ENCODE measurements at places on chromosomes 5 and 9. TPM values are rescaled to one million over a fixed set of nuclear protein-coding genes. Genes with fewer than 3 reads are reported as not detected.

DNA sequence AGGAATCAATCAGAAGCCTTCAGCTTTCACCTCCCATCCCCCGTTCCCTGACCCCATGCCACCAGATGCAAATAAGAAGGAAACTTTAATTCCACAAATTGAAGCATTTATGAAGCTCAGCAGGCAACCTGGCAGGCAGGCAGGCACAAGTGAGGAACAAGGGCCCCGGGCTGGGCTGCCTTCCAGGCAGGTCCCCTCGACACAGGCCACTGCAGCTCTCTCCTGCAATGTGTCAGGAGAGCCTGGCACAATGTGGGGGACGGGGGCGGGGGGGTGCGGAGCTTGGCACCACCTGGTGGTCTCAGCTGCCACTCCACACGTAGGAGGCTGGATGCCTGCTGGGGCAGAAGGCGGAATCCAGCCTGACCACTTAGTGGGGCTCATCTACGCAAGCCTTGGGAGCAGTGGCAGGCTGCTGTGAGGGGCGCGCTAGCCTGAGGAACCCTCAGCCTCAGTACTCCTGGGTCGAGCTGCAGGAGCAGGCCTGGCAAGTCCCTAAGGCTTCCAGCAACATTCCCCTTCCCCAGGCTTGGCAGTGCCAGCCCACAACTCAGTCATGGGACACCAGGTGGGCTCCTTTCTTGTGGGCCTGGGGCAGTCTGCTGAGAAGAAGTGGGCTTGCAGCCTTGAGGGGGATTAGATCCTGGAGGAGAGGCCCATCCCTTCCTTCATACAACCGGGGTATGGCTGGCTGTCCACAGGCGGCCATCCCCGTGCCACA lies 50.2 kb upstream of the KCNMB1 start:
- no peaks in the 10 kb centered on the region for H3K4me1 ChIP-seq
- no peak for DNase-seq
- H3K27ac ChIP-seq = no peak overlapping the region

DNA sequence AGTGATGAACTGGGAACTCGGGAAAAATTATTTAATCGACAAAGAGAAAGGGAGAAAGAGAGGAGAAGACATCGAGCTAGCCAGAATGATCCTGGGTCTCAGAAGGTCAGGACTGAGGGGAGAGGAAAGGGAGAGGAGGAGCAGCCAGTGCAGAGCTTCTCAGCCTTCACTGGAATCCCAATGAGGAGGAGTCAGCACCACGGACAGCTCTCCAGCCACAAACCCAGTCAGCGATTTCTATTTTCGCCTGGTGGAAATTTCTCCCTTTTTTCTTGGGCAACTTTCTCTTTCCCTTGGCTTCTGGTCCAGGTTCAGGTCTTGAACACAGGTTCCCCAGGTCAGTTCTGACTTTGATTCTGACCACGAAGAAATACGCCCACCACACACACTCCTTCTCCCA lies 1.6 kb upstream of the BRINP1 start:
- H3K4me3 ChIP-seq = no peak overlapping the region
- no peaks in the 10 kb centered on the region for H3K4me1 ChIP-seq
- no peak for DNase-seq
- peaks cover 28% of the 10 kb centered on the region for H3K27me3 ChIP-seq
- H3K27ac ChIP-seq = no peak overlapping the region
- peaks cover 5% of the 10 kb centered on the region for H3K36me3 ChIP-seq

DNA sequence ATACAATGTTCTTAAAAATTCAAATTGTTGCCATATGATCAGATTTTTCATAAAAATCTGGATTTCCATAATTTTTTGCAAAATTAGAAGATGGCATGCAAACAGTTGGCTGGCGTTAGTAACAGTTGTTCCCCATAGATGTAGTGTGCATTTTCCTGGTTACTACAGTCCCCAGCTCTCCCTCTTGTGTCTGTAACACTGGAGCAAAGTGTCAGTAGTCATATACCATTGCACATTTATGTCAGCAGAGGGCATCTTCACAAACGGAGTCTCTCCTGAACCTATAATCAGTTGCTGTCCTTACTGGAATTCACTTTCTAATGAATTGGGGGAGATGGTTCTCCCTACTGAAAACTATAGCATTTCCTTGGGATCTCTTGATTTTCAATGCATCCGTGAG lies 44.7 kb upstream of the DMAC1 start:
- H3K36me3 ChIP-seq = no peaks in the 10 kb centered on the region
- no peak overlapping the region for H3K27ac ChIP-seq
- no peaks in the 10 kb centered on the region for H3K27me3 ChIP-seq
- H3K4me1 ChIP-seq = no peaks in the 10 kb centered on the region
- DNase-seq = no peak

DNA sequence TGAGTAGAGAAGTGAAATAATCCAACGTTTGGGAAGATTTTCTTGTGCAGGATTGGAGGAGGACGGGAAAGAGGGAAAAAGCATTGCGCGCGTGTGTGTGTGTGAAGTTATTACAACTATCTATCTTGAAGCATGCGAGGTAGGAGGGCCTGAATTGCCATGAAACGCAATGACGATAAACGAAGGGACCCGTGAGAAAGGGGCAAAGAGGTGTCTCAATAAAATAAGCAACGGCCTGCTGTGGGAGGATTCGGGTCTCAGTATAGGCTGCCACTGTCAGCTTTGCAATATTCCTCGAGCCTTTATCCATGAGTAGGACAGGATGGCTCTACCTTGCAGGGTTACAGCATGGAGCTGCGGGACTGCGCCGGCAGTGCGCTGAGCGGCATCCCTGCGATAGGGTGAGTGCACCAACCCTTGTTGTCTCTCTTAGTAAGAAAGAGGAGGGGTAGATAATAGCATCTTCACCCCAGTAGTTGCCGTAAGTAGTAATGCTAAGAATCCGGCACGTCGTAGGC lies 631 bp upstream of the RCL1 start:
- H3K4me3 ChIP-seq = peak overlapping the region; percentile 96
- no peaks in the 10 kb centered on the region for H3K36me3 ChIP-seq
- H3K27me3 ChIP-seq = peaks cover 12% of the 10 kb centered on the region
- peaks cover 20% of the 10 kb centered on the region for H3K4me1 ChIP-seq
- DNase-seq = no peak

DNA sequence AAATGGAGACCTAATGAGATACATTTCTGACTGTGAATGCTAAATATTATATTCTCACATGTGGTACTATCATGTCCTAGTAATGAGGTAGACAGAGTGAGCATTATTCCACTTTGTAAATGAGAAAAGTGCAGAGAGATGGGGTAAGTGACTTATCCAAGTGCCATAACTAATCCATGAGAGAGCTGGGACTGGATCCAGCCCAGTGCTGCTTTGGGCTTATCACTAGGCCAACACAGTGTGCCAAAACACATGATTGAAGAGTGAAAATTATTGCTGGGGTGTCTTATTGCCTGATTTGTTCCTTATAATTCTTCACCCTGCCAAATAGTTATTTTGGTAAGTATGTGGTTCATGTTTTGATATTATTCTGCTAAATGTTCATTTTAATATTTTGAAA lies 442.2 kb upstream of the GRAMD2B start:
- DNase-seq = no peak
- H3K36me3 ChIP-seq = no peaks in the 10 kb centered on the region
- no peak overlapping the region for H3K27ac ChIP-seq
- no peak overlapping the region for H3K4me3 ChIP-seq
- no peaks in the 10 kb centered on the region for H3K4me1 ChIP-seq

The FOXD4L3 gene
- not detected for total RNA-seq

The INSYN2B gene
- not detected for total RNA-seq

The DDX4 gene
- total RNA-seq = not detected

The ANKRD20A1 gene
- total RNA-seq = 2.0 TPM
